ENCODE measurements at places on chromosomes 4 and X.
A peak's percentile ranks its signal among the peaks of the same experiment; 100 is the strongest.

GRCh38 chr4:138190452-138190858 lies 51.7 kb downstream of the SLC7A11 start:
- no peak for DNase-seq

DNA sequence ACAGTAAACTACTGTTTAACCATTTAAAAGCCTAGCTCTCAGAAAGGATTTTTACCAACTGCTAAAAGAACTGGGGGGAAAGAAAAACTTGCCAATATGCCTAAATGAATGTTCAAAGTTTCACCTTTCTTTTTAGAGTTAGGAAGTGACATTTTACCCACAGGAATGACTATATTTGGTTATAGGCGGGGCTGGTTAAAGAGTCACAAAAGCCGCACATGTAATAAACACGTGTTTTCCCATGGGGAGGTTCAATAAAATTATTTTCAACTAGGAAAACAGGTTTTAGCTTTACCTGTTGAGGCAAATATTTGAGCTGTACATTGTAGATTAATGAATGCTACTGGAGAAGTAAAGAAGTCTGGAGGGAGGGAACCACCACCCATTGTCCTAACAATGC lies 41.6 kb upstream of the UGDH start:
- no peak for DNase-seq

DNA sequence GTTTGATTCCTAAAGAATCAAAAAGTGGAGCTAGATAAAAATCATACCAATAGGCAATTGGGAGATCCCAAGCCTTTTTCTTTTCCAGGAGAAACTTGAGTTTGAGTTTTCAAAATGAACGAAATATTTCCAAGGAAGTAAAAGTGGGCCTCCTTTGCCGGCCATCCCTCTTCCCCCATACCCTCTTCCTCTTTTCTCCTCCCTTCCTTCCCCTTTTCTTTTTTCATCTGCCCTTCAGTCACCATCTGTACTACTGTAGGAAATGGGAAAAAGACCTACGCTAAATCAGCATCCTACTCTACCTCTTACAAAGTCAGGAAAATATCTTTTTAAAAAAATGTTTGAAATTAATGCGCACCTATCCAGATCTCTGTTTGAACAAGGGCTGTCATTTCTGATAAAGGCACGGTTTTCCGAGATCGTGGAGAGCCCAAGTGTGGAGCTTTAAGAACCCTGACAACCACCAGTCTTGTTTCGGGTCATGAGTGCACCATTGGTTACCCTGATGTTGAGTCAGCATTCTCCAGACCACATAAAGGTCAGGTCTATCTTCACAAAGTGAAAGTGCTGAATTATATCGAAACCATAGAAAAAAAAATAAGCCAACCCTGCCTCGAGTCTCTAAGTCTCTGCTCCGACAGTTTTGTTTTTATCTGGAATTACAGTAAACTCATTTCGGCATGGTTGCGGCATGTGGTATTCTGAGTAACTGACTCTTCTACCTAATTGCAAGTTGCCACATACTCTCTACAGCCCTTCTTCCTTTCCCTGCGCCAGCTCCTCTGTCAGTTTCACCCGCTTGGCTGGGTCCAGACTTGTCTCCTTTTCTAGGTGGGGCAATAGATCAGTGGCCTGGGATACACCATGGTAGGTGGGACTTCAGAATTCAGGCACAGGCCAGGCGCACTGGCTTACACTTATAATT lies 140.2 kb upstream of the KLF3 start:
- no peak for DNase-seq

DNA sequence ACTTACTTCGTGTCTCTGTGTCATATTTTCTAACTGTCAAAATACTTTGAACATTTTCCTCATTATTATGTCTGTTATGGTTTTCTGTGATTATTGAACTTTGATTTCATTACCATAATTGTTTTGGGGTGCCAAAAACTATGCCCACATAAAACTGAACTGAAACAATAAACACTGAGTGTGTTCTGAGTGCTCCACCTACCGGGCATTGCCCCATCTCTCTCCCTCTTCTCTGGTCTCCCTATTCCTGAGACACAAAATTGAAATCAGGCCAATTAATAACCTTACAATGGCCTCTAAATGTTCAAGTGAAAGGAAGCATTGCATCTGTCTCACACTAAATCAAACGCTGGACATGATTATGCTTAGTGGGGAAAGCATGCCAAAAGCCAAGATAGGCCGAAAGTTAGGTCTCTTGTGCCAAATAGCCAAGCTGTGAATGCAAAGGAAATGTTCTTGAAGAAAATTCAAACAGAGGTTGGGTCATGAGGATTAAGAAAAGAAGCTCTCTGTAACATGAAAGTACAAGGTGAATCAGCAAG lies 972.3 kb downstream of the PCDH7 start:
- no peak for DNase-seq

DNA sequence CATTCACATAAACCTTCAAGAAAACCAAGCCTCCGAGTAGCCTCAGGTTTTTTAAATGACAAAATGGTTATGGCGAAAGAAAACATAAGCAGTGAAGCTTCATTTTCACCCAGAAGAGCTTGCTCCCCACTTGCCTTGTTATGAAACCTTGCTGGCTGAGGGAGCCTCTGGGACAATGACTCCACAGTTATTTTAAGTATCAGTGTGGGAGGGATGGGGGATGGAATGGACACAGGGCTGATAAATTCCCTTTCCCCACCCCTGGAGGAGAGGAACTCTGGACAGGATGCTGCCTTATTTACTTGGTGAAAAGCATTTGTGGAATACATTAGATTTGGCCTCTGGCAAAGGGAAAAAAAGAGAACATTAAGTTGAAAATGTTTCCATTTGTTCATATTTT lies 220.7 kb upstream of the CNKSR2 start:
- DNase-seq: no peak

DNA sequence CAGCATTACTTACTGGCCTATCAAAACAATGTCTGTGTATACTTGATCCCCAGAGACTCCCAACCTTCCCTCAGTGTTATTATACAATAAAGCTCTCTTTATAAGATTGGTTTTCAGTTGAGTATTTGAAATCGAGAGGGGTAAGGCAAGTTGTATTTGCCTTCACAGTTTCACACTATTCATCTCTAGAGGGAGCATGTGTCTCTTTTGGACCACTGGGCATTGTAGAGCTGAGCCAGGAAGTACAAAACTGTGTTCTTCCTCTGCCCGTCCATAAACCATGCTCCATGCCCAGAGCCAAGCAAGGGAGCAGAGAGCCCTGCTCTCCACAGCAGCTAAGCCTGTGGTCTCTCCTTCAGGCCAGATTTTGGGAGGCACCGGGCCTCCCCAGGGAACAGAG lies 61.5 kb upstream of the HHIP start:
- DNase-seq: no peak

GRCh38 chr4:108355186-108355901 lies 186.6 kb upstream of the LEF1 start:
- no peak for DNase-seq

DNA sequence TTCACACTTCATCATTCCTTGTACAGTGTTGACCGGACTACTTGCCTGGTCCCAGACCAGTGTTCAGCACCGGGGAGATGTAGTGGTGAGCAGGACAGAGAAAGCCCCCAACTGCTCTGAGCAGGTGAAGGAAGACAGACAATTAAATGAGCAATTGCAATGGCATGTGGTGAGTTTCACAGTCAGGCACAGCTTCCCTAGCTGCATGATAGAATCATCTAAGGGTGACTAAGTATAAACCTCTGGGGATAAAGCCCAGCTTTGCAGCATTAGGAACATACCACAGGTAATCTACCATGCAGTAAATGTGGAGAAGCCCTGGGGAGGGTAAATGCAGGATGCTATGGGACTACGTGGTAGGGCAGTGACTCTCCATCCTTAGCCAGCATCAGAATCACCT lies 47.8 kb downstream of the TMA16 start:
- no peak for DNase-seq

DNA sequence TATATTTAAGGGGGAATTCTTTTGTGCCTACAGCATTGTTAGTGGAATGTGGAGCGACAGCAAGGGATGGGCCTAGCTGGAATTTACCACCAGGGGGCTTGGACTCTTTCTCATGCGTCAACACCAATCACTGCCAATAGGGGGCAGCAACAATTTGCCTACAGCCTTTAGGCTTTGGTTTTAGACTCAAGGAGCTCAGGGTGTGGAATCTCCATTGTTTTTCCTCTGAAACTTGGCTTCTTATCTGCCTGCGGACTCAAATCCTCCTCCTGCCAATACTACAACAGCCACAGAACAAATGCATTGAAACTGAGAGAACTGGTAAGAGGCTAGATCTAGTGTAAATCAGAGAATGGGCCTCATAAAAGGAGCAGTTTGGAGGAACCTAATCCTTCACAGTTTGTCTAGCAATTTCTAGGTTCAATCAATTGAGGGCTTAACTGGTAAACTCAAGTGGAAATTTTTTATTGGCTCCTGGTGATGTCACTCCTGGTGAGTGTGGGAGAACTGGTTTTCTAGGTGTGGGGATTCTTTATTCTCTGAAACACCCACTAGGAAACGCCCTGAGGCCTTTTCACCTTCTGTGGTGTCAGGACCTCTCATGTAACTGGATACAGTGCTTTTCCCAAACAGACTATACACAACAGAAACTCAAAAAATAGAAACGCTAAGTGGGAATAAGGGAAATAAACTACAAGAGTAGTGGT lies 27.9 kb upstream of the TMSB4X start:
- peak; percentile 81 for DNase-seq

- DNase-seq: no peak
These were observed 73.5 kb downstream of the GLUD2 start for GRCh38 chrX:121120690-121121605.

GRCh38 chr4:47654972-47655693 lies 170.1 kb downstream of the ATP10D start:
- DNase-seq: no peak

DNA sequence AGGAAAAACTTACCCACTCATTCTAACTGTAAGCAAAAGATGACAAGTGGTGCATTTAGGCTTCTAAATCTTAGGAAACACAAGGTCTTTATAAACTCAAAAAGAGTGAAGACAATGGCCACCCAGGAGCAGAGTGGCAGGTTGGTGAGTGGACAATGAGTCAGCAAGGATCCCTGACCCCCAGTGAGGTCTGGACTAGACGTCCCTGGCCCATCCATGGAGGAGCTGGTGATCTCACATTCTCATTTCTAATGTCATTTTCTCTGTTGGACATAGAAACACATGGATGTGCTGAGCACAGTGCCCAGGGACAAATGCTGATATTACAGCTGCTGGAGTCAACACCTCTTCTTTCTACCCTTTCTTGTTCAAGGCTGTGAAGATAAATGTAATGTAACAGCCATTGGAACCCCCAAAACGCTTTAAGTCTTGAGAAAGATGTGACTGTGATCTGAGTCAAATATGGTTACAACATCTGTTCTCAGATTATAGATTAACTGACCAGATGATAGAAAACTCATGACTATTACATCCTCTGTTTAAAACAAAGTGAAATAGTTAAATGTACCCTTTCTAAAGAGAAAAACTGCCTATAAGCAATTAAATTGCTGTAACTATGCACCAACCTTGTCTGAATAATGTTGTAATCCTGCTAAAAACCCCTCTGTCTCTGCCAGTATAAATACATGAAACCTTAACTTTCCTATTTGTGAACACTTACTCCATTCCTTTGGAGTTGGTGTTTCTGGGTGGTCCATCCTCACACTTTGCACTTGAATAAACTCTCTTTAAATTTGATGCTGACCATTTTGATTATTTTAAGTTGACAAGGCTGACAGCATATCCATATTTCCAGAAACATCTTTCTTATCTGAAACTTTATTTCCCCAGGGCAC lies 92.7 kb downstream of the USP46 start:
- no peak for DNase-seq

DNA sequence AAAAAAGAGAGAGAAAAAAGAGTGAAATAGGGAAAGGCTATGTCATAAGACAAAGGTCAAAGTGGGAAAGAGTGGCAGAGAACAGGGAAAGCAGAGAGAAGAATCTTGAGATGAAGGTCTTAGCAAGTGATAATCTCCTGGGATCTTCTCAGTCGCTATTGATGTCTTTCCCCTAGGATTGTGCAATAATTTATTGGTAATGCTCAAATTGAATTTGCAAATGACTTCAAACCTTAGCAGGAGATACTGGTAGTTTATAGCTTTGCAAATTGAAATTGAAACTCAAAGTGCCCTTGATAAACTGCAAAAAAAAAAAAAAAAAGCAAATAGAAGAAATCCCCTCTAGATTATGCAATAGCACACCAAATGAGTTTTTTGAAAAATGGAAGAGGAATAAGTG lies 45.7 kb upstream of the MID1 start:
- no peak for DNase-seq
